Stimulated activated CD8-positive, alpha-beta memory T cell treated with anti-CD3 and anti-CD28 coated beads, Interleukin-4, amount 100 ng/mL, for 4 hours (primary cell): ENCODE measurements at places on chromosomes 6 and 20.

- DNase-seq: peak; percentile 71
These were observed 108.2 kb downstream of the HFE start for GRCh38 chr6:26195376-26195923.

GRCh38 chr20:43937591-43937990 lies 22.9 kb downstream of the TOX2 start:
- no peak for DNase-seq

DNA sequence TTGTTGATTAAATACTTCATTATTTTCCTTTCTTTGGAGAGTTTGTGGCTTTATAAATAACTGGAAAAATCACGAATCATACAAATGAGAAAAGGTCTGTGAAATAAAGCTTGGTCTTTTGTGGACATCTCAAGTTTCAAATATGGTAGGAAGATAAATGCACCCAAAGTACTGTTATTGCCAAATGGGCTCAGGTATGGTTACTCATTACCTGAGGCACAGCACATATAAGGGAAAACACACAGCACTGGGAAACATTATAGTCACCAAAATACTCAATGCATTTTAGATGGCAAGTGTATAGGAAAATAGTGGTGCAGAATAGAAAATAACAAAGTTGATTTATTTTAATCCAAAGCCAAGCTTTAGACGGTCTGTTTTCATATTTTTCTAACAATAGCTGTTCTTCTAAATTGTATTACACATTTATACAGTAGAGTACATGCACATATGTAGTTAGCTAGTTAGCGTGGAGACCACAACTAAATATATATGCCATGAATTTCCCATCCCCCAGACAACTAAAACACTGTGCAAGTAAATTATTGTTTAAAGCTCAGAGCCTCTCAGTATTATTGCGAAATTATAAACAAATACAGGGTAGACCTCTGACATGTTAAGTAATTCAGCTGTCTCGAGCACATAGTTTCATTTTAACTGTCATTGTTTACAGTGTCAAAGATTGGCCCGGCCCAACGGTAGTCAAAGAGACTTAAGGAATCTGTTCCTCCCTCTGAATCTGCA lies 336.0 kb downstream of the SYNE1 start:
- DNase-seq: no peak

GRCh38 chr6:57089687-57090457 lies at the start of gene ZNF451:
Gene ZNF451 (plus strand): TSS chr6:57090188. CDS start chr6:57090254, 66 bp downstream.
- DNase-seq: peak; percentile 93

DNA sequence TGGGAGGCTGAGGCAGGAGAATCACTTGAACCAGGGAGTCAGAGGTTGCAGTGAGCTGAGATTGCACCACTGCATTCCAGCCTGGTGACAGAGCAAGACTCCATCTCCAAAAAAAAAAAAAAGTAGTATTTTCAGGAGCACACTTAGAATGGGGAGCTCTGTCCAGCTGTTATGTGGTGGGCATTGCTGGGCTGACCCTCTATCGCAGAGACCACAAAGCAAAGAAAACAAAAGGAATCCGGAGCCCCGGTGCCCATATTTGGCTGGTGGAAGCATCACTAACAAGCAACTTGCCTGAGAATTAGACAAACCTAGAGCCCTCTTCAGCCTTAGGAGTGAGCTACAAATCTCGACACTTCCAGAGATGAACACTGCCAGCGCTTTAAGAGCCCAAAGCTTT lies 137.3 kb upstream of the GPR6 start:
- no peak for DNase-seq

- no peak for DNase-seq
These were observed 60.8 kb downstream of the OGFRL1 start for GRCh38 chr6:71349395-71349794.

DNA sequence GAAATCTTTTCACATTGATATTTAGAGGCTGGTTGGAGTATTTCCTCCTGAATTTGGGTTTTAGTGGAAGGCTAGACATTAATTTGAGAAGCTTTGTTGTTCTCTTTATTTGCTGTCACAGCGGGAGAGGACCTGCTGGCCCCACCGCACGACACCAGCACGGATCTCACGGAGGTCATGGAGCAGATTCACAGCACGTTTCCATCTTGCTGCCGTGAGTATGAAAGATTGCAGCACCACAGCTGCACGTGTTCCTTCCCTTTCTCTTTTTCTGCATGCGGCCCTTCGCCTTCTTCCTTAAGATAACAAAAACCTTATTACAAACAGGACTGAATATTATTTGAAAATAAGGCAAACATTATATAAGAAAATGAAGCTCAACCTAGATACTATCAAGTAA lies 555.5 kb downstream of the UTRN start:
- DNase-seq: no peak

GRCh38 chr6:16409531-16410441 lies 171.4 kb downstream of the GMPR start:
- peak; percentile 25 for DNase-seq
